Left kidney (tissue), 8 donors: ENCODE measurements at places on chromosomes 7 and 10. TPM values are rescaled to one million over a fixed set of nuclear protein-coding genes. Genes with fewer than 3 reads are reported as not detected.
A peak's percentile ranks its signal among the peaks of the same experiment; 100 is the strongest.

AGMO gene
- polyA plus RNA-seq: 0.88 TPM

- DNase-seq: peak; percentile 67
Measured at GRCh38 chr7:101754424-101755159, 62.8 kb upstream of the CUX1 start.

- DNase-seq: no peak
Measured at GRCh38 chr10:94363251-94363565, 469 bp upstream of the NOC3L start.

DNA sequence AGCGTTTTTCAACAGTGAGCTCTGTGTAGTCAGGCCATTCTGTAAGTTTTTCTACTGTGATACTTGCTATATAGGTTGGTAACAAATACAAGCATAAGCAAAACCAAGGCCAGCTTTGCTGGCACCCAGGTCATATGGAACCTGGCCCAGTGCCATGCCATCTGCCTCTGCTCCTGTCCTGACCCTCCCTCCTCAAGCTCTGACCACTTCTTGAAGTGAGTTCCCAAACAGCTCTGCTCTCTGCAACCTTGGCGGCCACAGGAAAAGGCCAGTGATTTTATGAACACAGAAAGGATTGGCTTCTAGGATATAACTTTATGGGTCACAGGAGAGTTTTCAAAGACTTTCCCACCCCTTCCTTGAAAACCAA, 12.8 kb downstream of the NOD1 start:
- no peak for DNase-seq
